ENCODE measurements at places on chromosomes 7 and 10.

DNA sequence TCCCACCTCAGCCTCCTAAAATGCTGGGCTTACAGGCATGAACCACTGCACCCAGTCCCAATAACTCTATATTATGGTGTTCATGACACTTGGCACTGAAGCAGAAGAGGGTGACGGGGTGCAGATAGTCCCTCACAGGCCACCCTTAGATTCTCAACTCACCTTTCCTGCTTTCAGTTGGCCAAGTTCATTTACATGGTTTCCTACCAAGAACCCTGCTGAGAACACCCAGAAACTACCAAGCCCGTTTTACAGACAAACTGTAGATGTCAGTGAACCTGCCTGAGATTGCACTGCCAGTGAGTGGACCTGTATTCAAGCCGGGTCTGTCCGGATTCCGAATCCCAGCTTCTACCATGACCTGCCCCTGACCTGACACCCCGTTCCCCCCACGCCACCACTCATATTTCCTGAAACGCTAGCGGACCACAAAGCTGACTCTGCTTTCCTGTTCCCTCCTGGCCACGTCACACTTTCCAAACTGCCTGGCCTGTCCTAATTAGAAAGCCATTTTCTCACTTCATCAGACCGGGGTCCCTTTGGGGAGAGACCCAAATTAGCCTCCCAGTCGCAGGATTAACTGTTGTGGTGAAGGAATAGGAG lies 17.3 kb downstream of the GRID2IP start:
- DNase-seq, result no peak

DNA sequence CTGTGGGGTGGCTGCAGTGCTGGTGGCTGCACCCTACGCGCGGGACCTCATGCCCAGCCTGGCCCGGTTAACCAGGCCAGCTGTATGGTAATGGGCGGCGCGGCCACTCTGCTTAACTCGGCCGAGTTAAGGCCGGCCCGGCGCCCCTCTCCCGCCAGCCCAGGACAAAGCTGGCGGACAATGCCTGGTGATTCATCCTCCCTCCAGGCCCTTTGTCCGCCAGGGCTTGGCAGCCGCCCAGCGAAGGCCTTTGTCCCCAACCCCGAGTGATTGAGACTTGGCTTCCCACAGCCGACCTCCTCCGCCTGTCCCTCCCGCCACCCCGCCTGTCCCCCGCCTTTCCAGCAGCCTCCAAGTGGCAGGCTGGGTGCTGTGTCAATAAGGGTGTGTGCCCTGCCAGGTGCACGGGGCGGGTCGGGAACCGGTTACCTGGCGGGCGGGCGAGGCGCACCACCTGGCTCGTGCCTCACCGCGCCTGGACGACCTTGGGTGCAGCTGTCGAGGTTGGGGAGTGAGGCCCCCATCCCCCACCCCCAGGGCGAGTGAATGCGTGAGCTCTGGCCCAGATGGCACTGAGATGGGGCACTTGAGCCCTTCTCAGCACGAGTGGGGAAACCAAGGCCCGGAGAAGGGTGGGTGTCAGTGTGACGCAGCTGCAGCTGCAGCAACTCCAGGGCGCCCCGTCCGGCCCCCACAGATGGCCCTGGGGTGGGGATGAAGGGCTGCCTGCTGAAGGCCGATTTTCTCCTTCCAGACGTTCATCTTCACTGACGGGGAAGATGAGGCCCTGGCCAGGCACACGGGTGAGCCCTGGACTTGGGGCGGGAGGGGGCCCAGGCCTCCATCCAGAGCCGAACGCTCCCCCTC lies 4.6 kb downstream of the LFNG start:
- peak; percentile 26 for DNase-seq

DNA sequence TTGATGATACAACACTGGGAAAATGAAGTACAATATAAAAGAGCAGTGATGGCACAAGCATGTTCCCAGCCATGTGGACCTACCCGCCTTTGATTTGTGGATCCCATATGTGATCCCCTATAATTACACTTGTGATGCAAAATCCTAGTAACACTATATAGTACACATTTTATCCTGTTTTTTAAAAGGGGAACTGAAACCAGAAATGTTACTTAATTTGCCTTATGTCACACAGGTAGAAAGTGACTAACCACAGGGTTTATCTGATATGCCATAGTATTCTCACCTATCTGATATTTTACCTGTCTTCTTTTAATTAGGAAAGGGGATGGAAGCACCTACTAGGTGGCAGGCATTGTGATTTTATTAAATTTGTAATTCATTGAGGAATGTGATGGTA lies 35.0 kb downstream of the ARMC3 start:
- no peak for DNase-seq

- DNase-seq, result no peak
Measured at GRCh38 chr7:141017555-141017954, 2.8 kb upstream of the MRPS33 start.

DNA sequence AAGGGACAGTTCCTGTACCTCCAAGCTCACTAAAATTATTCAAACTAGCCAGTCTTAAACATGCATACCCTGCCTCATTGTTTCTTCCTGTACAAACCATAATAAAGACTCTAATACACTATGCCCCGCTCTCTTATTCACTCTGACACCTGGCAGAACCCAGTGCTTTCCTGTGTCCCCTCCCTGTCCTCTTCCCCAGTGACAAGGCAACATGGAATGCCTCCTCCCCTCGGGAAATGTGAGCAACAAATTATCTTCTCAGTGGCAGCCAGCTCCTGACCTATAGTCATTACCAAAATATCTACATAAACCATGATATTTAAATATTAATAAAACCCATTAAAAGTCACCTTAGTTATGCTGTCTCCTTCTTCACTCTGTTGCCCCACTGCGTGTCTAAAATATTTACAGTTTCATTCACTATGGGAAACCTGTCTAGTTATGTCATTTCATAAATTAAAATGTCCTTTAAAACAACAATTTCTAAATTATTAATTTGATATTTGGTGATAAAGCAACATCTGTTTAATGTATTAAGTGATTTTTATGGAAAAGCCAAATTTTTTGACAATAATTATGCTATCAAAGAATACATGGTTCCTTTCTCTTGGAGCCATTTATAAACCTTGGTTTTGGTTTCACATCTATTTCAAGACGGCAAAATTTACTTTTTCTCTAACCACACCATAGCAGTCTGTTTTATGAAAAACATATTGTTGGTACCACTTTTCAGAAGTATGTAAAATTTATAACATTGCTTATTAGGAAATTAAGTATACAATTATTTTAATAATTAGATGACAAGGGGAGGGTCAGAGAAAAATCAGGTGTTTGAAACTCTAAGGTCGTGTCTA lies 1355.2 kb downstream of the XPNPEP1 start:
- DNase-seq, result no peak

GRCh38 chr7:132095111-132095765 lies 481.0 kb downstream of the PLXNA4 start:
- DNase-seq, result no peak

- DNase-seq, result no peak
Measured at GRCh38 chr7:120792861-120793130, 65.1 kb downstream of the TSPAN12 start.

DNA sequence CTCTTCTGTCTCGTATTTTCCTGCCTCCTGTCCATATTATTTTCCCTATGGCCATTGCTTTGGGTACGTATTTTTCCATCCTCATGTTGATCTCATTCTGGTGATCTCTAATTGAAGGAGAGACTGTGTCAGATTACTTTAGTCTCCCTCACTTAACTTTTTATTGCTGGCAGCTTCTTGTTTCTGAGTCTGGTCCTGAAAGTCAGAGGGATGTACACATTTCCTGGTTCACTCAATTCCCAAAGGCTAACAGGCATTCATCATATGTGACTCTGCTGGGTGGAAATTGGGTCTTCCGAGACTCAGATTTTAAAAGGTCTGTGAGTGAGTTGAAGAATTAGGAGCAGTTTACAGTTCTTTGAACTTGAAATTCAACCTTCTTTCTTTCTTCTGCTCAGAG lies 10.9 kb downstream of the UMAD1 start:
- DNase-seq, result no peak

DNA sequence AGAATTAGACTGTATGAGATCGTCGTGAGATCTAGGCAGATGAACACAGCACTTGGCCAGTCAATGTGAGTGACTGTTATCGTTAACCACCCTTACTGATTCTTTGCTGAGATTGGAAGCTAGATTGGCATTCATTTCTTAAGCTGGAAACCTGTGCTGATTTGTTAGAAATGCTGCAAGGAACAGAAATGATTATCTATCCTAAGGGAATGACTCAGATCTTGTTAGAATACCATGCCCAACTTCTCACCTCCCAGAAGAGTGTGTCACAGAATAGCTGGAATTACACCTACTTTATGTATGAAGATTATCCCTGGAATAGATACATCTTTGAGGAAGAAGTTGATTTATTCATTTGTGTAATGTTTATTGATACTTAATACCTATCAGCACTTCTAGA lies 275.2 kb downstream of the AUTS2 start:
- peak; percentile 15 for DNase-seq

- no peak for DNase-seq
Measured at GRCh38 chr10:128714644-128715415, 588.6 kb upstream of the MKI67 start.

- DNase-seq, result no peak
Measured at GRCh38 chr7:48976253-48976652, 51.9 kb downstream of the CDC14C start.

DNA sequence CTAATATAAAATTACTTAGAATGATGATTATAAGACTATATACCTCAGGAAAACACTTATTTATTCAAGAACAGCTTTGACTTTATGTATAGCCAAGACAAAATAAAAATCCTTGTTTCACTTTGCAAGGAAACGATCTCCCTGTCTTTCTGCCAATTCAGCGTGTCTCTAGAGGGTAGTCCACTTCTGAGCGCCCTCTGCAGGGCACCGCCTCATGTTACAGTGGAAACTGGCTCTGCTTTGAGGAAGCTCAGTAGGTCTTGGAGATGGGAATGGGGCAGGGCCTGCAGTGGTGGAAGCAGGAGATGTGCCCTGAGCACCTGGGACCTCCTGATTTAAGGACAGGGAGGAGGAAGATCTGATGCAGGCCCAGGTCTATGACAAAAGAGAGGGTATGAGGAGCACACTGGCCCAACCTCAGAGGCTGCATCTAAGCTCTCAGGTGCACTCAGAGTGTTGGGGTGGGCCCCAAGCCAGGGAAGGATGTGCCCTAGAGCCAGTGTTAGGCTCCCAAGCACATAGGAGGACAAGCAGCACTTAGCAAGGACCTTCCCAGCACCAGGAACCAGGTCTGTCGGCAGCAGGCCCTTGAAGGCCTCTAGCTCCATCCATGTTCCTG lies 481.0 kb downstream of the TNS3 start:
- peak; percentile 61 for DNase-seq

DNA sequence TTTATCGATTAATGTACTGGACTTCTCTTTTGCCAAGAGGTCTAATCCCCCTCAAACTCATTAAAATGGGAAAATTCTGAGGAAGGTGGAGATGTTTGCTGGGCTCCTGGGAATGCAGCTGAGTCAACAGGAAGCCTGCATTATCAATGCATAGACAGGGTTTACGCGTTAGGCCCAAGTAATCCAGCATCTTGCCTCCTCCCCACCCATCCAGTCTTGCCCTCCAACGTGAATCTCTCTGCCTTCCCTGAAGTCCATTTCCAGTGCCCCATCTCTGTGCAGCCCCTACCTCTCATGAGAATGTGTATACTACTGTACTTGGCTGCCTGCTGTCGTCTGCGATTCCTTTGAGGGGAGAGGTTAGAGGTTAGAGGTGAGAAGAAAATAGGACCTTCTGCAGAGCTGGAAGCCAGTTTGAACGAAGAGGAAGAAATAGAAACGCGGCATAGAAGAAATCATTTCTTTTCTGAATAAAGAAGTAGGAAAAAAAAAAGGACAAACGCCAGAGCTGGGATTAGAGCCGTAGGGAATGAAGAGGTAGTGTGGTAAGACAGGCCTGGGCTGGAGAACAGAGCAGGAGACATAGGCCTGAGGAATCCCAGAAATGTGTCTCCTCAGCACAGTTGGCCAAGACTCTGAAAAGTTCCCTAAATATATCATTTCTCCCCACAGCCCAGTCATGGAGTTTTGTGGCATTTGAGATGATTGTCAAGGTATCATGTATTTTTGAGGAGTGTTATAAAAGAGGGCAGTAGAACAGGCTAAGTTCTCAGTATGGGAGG lies 75.6 kb downstream of the MYOF start:
- no peak for DNase-seq

GRCh38 chr10:78609976-78610375 lies 458.8 kb upstream of the ZMIZ1 start:
- DNase-seq, result no peak

GRCh38 chr10:62511238-62511637 lies 137.1 kb downstream of the ZNF365 start:
- DNase-seq, result no peak

- DNase-seq, result no peak
Measured at GRCh38 chr7:139901901-139902300, 72.8 kb downstream of the TBXAS1 start.

DNA sequence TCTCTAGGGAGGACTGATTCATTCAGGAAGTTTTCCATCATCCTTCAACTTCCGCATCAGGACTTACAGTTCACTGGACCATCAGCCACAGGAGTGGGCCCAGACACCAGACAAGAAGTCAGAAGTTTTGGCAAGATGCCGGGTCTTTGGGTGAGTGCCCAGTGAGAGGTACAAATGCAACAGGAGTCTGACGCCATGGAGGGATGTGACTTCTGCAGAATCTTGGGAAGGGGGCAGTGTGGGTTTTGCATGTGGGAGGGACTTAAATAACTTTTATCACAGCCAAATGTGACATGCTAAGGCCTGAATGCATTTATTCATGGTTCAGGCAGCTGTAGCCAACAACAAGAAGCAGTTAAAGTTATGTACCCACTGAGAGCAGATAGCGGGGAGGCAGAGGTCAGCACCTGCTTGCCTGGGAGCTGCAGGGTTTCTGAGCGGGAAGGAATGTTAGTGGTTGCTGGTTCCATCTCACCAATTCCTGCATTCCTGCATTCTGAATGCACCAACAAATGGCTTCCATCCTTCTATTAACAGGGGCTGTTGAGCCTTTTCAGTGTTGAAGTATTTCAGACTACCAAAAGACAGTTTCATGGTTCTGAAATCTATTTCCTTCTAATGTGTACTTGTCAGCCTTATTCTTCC lies 375.2 kb downstream of the PAXIP1 start:
- no peak for DNase-seq

- no peak for DNase-seq
Measured at GRCh38 chr7:30709549-30709948, 27.3 kb upstream of the CRHR2 start.

- no peak for DNase-seq
Measured at GRCh38 chr7:99355098-99355497, 19.4 kb upstream of the ARPC1B start.

Measured in fibroblast of the aortic adventitia (primary cell).